ENCODE measurements at places on chromosomes 3 and 15. TPM values are rescaled to one million over a fixed set of nuclear protein-coding genes. Genes with fewer than 3 reads are reported as not detected.

The MINAR1 gene
- total RNA-seq, result 0.08 TPM

The CCR8 gene
- not detected for total RNA-seq

The CGNL1 gene
- total RNA-seq, result 6.5 TPM

The TLR9 gene
- total RNA-seq, result not detected

The CADM2 gene
- 0.76 TPM for total RNA-seq

The FANCD2 gene
- total RNA-seq, result 9.7 TPM

The GREM1 gene
- total RNA-seq, result 11.6 TPM

The ATP2B2 gene
- 0.47 TPM for total RNA-seq

The RHOV gene
- 107 TPM for total RNA-seq

The CCR4 gene
- total RNA-seq, result 0.57 TPM

The SLC6A20 gene
- total RNA-seq, result not detected

The ATP13A5 gene
- total RNA-seq, result 0.61 TPM

The ITIH4 gene
- total RNA-seq, result 0.22 TPM

The ITIH1 gene
- not detected for total RNA-seq

The KY gene
- total RNA-seq, result 1.2 TPM

The GOLGA6L7 gene
- not detected for total RNA-seq

The CPB1 gene
- total RNA-seq, result not detected

The UNC13C gene
- 0.18 TPM for total RNA-seq

The LRRC2 gene
- 0.26 TPM for total RNA-seq

The SEMA3G gene
- 4.6 TPM for total RNA-seq

The NUP210 gene
- 14.5 TPM for total RNA-seq

The CKMT1A gene
- 128 TPM for total RNA-seq

The GOLGA8A gene
- total RNA-seq, result 24.4 TPM

The DPP8 gene
- 19.8 TPM for total RNA-seq

The OSBPL10 gene
- 58.8 TPM for total RNA-seq

The USF3 gene
- 18.3 TPM for total RNA-seq

The CCR3 gene
- not detected for total RNA-seq

The SLC12A8 gene
- total RNA-seq, result 14.8 TPM

The CD80 gene
- 1.3 TPM for total RNA-seq

The MUSTN1 gene
- 4.2 TPM for total RNA-seq

The CYP8B1 gene
- not detected for total RNA-seq

The B3GALNT1 gene
- total RNA-seq, result 8.0 TPM

The POLQ gene
- 8.4 TPM for total RNA-seq

The CFAP20DC gene
- 11.1 TPM for total RNA-seq

The SLC22A14 gene
- not detected for total RNA-seq

The ROBO1 gene
- 25.0 TPM for total RNA-seq

The IL5RA gene
- not detected for total RNA-seq

The C3orf22 gene
- not detected for total RNA-seq

The FAM174B gene
- 2.4 TPM for total RNA-seq

The TPRG1 gene
- total RNA-seq, result 21.6 TPM

The HRH1 gene
- 8.8 TPM for total RNA-seq

The SERPINI1 gene
- 3.6 TPM for total RNA-seq

The GNAT1 gene
- not detected for total RNA-seq

The ANKRD34C gene
- total RNA-seq, result not detected

The CCR9 gene
- total RNA-seq, result not detected

The PARL gene
- 36.5 TPM for total RNA-seq

The LRCH3 gene
- total RNA-seq, result 15.0 TPM

The WDR49 gene
- 1.9 TPM for total RNA-seq

The ZNF148 gene
- total RNA-seq, result 10.7 TPM

The C3orf20 gene
- total RNA-seq, result not detected

The SPINT1 gene
- total RNA-seq, result 250 TPM

The CFAP100 gene
- total RNA-seq, result not detected

The TMEM89 gene
- not detected for total RNA-seq

The NTRK3 gene
- total RNA-seq, result 0.44 TPM

The NECTIN3 gene
- total RNA-seq, result 2.3 TPM

The SLC51A gene
- total RNA-seq, result 1.1 TPM

Data from esophagus squamous epithelium (tissue), 5 donors.